Globus pallidus (tissue), 1 donor: ENCODE measurements at places on chromosomes 13 and 19.

GRCh38 chr13:66714795-66715194 lies 515.3 kb downstream of the PCDH9 start:
- DNase-seq: no peak

GRCh38 chr13:113359571-113359970 lies 4.4 kb downstream of the GRTP1 start:
- DNase-seq: no peak

GRCh38 chr13:40213779-40214178 lies 452.7 kb downstream of the FOXO1 start:
- no peak for DNase-seq

DNA sequence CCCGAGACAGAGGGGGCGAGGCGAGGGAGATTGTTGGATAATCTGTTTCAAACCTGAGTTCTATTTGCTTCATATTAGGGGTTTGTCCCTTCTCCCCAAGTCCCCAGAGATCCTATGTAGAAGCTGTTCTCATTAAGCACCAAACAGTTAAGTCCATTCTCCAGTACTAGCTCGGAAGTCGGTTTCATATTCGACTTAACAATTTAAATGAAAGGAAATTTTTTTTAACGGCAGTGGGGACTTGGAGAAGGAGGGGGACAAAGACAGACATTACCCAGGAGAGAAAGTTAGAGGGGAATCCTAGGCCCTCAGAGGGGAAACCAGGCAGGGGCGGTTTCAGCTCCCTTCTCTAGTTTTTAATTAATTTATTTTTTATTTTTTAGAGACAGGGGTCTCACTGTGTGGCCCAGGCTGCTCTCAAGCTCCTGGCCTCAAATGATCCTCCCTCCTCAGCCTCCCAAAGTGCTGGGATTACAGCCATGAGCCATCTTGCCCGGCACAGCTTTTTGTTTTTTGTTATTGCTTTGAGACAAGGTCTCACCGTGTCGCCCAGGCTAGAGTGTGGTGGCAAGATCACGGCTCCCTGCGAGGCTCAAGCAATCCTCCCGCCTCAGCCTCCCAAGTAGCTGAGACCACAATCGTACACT lies 13.7 kb upstream of the TLE2 start:
- no peak for DNase-seq

DNA sequence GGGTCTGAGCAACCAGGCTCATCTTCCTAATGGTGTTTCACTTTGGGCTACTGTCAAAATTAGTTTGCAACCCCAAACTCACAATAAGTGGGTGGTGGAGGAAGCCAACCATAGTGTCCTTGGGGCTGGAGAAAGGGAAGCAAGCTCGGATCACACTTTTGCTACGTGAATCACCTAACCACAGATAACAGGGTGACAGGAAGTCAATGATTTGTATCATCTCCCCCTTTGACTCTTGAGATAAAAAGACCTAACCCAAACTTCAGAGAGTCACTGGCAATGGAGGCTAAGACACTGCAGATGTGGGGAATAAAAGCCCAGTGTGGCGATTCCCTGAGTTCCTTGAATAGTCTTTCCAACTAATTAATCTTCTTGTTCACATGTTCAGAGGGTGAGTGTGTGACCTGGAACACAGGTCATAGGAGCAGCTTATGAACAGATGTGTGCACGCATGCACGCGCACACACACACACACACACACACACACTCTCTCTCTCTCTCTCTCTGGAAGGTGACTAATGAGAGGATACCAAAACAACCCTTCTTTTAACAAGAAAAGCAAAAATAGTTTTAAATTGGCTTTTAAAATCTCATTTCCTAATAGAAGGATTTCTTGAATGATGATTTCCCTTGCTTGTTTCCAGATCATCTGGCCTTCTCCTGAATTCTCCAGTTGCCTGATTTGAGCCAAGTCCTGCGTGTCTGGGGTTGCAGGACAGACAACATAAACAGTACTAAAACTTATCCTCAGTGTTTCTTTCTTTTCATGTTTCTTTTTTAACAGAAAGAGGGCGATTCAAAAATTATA lies 21.2 kb upstream of the DOCK9 start:
- DNase-seq: no peak

GRCh38 chr13:66154354-66154753 lies 1075.8 kb downstream of the PCDH9 start:
- DNase-seq: no peak

GRCh38 chr19:34994643-34995541 lies 5.2 kb upstream of the GRAMD1A start:
- no peak for DNase-seq

- peak; percentile 17 for DNase-seq
These were observed 303.6 kb upstream of the ZNF507 start for GRCh38 chr19:32041681-32042292.

GRCh38 chr13:87872813-87873212 lies 201.6 kb downstream of the SLITRK5 start:
- DNase-seq: no peak

- no peak for DNase-seq
These were observed 1.5 kb downstream of the NDFIP2 start for GRCh38 chr13:79482281-79482970.

DNA sequence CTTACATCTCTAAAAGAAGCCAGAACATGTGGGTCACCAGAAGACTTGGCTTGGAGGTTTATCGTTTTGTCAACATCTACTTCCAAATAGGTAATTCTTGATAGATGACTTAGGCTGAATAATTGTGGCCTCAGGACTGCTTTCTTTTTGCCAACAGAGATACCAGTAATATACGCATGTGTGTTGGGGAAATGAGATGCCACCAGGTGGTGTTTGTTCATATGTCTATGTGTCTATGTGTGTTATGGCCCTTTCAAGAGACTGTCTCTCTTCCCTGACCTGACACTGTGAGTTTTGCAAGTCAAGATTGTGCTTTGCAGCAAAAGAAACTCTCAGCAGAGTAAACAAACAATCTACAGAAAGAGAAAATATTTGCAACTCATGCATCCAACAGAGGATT lies 31.6 kb upstream of the METTL21C start:
- no peak for DNase-seq

GRCh38 chr13:52809310-52809769 lies 39.1 kb downstream of the PCDH8 start:
- DNase-seq: peak; percentile 80

DNA sequence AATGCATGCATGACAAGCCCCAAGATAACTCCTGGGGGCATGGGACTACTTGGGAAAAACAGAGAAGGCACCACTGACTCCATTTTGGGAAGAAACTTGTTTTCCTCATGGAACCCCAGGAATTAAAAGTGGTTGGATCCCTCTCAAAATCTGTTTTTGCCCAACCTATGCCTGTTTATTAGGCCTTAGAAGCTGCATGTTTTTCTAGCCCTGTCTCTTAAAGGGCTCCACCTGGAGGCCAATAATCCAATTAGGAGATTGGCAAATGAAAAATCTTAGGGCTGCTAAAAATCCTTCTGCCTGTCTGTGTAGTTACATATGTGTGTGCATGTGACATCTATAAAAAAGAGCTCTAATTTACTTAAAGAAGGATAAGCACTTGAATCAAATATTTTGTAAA lies 26.9 kb downstream of the MED4 start:
- DNase-seq: no peak
